ENCODE measurements at places on chromosomes 16 and 17. TPM values are rescaled to one million over a fixed set of nuclear protein-coding genes. Genes with fewer than 3 reads are reported as not detected.

GRCh38 chr17:77769762-77770161 lies 188.7 kb upstream of the TNRC6C start:
- no peak for DNase-seq

DNA sequence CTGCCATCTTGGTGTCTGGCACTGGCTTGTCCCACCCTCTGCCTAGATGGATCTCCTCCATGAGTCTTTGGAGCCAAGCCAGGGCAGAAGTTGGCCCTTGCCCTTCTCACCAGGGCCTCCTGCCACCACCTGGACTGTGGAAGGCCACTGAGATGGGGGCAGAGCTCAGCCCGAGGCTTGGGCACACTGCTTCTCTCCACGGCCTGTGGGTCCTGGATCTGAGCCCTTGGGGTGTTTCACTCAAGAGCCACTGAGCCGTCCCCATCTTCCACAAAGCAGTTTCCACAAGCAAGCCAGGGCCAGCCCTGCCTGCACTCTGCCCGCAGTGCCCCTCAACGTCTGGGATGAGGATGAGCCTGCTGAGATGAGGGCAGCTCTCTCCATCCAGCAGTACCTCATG lies 16.7 kb upstream of the CD300A start:
- no peak for DNase-seq

- DNase-seq = no peak
Observed at GRCh38 chr17:76873856-76874255, 5.7 kb downstream of the MGAT5B start.

GRCh38 chr17:38628441-38628840 lies 22.7 kb upstream of the SRCIN1 start:
- no peak for DNase-seq

GRCh38 chr16:69820926-69821541 lies 58.9 kb downstream of the WWP2 start:
- no peak for DNase-seq

DNA sequence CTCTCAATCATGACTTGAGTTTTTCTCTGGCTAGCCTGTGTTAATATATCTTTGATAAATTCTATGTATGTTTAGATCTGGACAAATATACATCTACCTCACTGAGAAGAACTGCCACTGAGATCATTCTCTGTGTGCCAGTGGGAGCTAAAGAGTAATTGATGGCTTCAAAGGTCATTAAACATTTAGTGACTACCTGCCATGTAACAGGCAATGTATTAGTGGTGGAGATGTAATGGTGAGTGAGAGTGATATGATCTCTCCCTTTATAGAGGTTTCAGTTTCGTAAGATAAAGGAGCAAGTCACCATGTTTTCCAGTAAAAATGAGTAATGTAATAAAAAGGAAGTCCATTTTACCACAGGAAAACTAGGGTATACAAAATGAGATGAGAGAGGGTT lies 235.8 kb upstream of the CDH8 start:
- no peak for DNase-seq

DNA sequence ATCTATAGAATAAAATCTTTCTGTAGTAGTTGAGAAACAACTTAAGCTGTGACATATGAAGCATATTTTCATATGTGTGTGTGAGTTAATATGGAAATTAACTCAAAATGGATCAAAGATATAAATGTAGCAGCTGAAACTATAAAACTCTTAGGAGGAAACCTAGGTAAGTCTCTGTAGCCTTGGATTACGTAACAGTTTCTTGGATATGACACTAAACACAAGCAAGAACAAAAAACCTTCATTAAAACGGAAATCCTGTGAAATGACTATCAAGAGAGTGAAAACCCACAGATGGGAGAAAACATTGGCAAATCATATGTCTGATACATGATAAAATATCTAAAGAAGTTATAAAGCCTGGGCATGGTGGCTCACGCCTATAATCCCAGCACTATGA lies 104.4 kb downstream of the VPS53 start:
- no peak for DNase-seq

DNA sequence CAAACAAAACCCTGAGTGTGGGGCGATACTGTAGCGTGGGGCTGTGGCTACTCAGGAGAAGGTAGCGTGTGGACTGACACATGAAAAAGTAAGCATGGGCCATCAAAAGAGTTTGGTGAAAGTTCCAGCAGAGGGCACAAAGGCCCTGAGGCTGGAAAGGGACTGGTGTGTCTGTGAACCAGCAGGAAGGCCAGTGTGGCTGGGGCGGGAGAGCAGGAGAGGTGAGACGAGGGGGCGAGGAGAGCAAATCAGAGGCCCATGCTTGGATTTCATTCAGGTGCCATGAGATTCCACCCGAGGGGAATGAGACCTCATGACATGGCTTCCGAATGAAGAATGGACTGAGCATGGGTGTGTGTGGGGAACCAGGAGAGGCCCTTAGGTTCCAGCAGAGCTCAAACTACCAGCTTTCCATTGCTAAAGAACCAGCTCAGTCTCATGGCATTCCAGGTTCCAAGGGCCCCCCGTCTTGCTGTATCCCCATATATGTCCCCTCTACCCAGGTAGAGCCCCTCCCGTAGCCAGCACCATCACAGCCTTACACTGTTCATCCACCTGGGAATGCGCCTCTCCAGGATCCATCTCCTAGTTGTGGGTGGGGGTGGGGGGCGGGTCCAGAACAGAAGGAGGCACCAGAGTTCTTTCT lies 31.1 kb downstream of the TRPV2 start:
- no peak for DNase-seq

DNA sequence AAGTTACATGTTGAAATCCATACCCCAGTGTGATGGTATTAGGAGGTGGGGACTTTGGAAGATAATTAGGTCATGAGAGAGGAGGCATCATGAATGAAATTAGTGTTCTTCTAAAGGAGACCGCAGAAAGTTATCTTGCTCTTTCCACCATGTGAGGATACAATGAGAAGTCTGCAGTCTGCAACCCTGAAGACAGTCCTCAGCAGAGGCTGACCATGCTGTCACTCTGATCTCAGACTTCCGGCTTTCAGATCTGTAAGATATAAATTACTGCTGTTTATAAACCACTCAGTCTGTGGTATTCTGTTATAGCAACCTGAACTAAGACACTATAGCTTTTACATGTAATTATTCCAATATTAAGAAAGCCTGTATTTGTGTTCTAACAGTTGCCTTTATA lies 116.7 kb upstream of the CES5A start:
- DNase-seq = no peak

GRCh38 chr16:68126395-68126794 lies 41.2 kb downstream of the NFATC3 start:
- DNase-seq = no peak

DNA sequence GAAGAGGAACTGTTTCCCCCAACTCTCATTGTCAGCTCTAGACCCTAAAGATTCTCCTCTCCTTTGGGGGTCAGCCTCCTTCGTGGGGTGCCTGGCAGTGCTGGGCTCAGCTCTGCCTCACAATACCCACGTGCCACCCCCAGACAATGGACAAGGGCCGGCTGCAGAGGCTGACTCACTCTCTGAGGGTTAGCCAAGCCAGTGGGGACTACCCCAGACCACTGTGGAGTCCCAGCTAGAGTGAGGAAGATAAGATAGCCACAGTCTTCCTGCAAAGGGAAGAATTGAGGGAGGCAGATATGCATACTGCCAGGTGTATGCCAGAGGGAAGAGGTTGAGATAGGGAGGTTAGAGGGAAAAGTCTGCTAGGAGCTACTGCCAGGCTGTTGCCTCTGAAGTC lies 13.5 kb upstream of the MTMR4 start:
- no peak for DNase-seq

- DNase-seq = no peak
Observed at GRCh38 chr17:75060434-75061054, 13.5 kb downstream of the KCTD2 start.

DNA sequence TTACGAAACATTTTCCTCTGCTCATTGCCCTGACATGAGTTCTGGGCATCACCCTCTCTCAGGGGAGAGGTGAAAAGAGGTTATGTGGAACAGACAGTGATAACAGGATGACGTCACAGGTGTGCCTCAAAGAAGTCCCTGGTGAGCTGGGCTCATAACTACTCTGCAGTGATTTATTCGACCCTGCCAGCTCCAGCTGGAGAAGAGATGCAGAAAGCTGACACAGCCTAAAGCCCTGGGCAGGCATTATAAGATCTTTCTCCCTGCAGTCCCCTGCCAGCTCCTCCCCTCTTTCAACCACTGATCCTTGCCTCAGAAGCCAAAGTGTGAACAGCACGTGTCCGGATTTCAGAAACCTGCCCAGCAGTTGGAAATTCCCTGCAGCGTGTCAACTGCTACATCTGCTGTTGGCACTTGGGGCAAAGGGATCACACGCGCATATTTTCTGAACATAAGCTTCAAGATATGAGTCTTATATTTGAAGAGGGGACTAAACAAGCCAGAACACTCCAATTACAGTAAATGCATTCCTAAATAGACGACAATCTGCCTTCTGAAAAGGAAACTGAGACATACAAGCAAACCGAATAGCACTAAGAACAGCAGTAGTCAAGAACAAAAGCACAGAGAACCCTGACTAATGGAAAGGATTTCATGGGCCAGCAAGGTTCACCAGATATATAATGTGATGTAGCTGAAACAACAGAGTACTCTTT lies 80.5 kb downstream of the SMG6 start:
- DNase-seq = peak; percentile 57

- DNase-seq = peak; percentile 28
Observed at GRCh38 chr17:37490638-37491614, 1.2 kb downstream of the DUSP14 start.

The CIAO2B gene
- total RNA-seq = 33.3 TPM

The CXCL16 gene
- total RNA-seq = 13.0 TPM

The SCNN1G gene
- total RNA-seq = 87.8 TPM

The HEXD gene
- 258 TPM for total RNA-seq

The KRTAP4-11 gene
- not detected for total RNA-seq

The EVPLL gene
- total RNA-seq = 7.0 TPM
